ENCODE measurements at places on chromosomes 2 and 18.

DNA sequence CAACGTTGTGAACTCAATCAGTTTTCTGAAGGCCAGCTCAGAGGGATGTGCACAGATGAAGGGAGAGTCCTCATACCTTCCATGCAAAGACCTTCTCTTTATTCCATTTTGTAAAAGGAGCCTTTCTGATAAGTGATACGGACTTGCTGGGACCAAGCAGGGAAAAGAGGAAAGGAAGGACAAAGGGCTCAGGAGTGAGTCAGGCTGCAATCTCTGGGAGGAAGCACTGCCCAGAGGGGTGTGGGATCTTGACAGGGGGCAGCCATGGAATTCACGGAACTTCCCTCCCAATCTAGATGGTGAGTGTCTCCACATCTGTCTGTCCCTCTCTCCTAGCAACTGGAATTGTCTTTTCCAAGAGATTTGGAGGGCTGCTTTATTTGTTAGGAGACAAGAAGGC is 281.4 kb upstream of the CELF4 start:
- DNase-seq, result no peak

- DNase-seq, result peak; percentile 87
Measured at GRCh38 chr2:85649201-85650190, 18.5 kb downstream of the SFTPB start.

DNA sequence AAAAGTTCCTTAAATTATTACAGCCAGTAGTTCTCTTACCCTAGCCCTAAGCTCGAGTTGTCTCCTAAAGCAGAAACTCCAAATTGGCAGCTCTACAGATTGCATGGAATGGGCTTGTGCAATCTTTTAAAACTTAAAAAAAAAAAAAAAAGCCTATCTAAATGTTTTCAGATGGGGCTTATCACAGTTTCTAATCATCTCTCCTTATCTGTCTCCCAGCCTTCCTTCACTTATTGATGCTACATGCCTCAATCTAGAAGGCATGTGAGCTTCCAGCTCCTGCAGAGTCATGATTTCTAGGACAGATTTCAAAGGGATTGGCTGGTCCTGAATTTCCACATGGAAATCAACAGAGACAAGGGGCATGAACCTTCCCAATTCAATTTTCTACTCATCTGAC is 33.1 kb upstream of the PELI1 start:
- no peak for DNase-seq

DNA sequence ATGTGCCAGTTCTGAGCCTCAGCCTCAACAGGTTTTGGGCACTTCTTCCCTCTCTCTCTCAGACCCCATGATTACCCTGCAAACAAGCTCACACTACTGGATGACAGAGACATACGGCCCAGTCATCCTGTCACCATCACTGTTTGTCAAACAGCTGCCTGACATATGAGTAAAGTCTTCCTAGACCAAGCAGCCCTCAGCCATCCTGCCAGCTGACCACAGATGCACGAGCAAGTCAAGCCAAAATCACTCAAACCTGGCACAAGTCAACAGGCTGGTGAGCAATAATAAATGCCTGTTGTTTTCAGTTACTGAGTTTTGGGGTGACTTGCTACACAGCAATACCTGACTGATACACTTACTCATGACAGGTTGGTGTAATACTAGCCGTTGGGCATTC is 75.5 kb upstream of the KLF7 start:
- DNase-seq, result peak; percentile 82

DNA sequence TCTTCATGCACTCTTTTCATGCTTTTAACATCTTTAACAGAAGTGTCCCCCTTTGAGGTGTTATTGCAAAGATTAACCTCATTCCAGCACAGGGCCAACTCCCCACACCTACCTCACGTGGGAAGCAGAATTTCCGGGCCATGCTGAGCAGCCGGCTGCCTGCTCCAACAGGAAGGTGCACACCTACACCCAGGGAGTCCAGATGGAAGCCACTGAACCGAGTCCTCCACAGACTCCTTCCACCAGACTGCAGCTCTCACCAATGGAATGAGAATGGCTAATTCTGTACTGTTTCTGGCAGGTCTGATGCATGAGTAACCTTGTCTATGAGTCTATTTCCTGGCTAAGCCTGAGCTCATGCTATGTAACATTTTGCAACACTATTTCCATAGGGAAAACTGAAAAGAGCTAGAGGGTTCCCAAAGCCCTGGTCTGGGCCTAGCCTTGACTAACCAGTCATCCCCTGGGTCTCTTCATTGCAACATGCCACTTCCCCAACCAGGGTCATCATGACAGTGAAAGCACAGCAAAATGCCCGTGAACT is 11.0 kb downstream of the ERFE start:
- DNase-seq, result peak; percentile 99

DNA sequence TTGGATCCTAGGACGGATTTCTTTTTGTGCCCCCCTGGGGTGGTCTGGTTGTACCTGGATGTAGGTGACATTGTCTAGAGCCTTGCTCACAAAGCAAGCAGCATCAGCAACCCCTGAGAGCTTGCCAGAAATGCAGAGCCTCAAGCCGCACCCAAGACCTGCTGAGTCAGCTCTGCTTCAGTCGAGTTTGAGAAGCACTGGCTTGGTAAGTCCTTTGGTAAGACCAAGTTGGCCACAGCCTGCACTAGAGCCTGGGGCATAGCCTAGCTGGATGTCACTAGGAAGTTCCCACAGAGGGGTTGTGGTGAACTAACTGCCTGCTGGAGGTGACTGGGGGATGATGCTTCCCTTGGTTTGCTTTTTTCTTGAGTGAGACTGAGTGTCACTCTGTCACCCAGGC is 6.2 kb downstream of the ABCG5 start:
- no peak for DNase-seq

GRCh38 chr2:178722296-178722695 is 84.9 kb downstream of the TTN start:
- no peak for DNase-seq

DNA sequence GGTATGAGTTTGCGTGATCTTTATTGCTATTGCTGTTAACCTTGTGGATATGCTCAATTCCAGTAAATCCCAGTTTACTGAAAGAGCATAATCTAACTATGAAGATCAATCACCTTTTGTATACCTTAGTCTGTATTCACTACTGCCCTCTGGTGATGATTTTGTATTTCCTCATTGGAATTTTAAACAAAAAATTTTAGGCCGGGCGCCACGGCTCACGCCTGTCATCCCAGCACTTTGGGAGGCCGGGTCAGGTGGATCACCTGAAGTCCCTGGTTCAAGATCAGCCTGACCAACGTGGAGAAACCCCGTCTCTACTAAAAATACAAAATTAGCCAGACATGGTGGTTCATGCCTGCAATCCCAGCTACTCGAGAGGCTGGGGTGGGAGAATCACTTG is 5.1 kb downstream of the COMMD1 start:
- DNase-seq, result no peak

DNA sequence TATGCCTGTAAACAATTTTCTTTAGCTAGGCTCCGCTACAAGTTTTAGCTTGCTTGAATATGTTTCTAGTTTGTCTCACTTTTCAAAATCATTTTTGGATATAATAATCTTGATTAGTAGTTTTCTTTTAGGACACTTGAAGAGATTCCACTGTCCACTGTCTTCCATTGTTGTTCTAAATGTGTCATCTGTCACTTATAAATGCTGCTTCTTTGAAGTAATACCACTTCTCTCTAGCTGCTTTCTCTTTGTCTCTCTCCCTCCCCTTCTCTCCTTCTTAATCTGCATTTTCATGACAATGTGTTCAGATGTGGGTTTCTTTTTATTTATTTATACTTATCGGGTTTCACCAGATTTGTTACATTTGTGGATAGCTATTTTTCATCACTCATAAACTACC is 73.7 kb upstream of the DPP10 start:
- no peak for DNase-seq

- DNase-seq, result no peak
Measured at GRCh38 chr2:71685073-71685848, 231.9 kb downstream of the DYSF start.

DNA sequence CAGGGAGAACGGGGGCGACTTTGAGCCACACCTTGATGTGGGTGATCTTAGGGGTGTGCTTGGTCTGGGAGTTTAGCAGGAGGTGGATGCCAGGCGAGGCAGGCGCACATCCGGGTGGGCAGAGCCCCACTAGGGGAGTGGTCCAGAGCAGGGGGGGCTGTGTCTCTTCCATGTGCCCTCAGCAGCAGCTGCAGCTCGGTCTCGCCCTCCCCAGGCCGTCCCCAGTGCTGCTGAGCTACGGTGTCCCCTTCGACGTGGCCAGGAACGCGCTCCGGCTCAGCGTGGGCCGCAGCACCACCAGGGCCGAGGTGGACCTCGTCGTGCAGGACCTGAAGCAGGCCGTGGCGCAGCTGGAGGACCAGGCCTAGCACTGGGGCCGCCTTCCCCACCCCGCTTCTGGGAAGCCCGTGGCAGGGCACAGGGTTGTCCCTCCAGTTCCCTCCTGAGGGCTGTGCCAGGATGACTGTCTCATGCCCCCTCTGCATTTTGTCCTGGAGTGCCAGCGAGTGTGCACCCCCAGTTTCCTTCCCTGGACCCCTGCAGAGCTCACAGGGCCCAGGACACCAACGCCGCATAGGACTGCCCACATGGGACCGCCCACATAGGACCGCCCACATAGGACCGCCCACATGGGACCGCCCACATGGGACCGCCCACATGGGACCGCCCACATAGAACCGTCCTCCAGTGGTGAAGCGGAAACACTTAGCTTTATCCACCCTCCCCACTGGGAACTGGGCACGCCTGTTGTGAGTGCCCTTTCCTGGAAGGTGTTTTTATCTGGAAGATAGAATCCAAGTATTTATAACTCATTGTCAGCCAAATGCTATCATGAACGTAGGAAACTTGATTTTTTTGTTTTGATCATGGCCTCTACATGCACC is 1.9 kb upstream of the ESPNL start:
- peak; percentile 52 for DNase-seq

GRCh38 chr2:179336782-179337534 is 72.3 kb upstream of the SESTD1 start:
- DNase-seq, result peak; percentile 66

DNA sequence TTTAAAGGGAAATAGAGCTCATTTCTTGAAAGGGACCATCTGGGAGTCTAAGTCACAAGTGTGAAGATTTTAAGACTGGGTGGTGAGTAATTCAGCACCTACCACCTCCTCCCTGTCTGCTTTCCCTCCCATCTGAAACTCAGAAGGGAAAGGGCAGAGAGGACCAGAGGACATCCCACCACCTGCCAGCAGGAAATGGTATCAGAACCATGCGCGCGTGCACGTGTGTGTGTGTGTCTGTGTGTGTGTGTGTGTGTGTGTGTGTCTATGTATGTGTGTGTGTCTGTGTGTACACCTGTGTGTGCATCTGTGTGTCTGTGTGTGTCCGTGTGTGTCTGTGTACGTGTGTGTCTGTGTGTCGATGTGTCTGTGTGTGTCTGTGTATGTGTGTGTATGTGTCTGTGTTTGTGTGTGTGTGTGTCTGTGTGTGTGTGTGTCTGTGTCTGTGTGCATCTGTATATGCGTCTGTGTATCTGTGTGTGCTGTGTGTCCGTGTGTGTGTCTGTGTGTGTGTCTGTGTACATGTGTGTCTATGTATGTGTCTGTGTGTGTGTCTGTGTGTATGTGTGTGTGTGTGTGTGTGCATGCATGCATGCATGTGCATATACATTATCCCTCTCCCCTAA is 76.8 kb downstream of the ZFP36L2 start:
- no peak for DNase-seq

DNA sequence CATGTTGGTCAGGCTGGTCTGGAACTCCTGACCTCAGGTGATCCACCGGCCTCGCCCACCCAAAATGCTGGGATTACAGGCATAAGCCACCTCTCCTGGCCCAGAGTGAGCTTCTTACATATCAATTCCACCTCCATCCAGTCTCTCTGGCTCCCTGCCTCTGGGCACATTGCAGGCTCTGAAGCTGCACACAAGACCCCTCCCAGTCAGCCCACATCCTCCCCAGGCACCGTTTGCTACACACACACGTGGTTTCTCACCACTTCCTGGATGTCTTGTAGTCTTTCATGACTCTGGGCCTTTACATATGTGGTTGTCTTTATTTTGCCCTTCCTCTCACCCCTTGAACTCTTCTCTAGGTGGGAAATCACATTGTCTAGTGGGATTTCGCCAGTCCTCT is 64.0 kb upstream of the CABLES1 start:
- peak; percentile 22 for DNase-seq

- DNase-seq, result peak; percentile 8
Measured at GRCh38 chr2:8794923-8795825, 42.2 kb downstream of the KIDINS220 start.

DNA sequence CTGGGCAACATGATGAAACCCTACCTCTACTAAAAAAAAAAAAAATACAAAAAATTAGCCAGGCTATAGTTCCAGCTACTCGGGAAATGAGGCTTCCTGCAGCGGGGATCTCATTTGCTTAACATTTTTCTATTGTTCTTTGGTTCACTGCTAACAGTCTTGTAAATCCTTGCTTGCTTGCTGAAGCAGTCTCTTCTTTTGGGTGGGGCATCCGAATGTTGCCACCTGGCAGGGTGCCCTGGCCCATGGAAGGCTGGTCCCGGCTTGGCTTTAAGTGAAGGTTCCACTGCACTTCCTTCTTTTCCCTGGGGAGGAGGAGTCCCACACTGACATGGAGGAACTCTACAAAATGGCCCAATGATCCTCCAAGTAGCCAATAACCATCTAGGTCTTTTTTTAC is 6.0 kb upstream of the ANKRD29 start:
- DNase-seq, result no peak

- DNase-seq, result no peak
Measured at GRCh38 chr2:232623768-232624765, 9.3 kb upstream of the EFHD1 start.

DNA sequence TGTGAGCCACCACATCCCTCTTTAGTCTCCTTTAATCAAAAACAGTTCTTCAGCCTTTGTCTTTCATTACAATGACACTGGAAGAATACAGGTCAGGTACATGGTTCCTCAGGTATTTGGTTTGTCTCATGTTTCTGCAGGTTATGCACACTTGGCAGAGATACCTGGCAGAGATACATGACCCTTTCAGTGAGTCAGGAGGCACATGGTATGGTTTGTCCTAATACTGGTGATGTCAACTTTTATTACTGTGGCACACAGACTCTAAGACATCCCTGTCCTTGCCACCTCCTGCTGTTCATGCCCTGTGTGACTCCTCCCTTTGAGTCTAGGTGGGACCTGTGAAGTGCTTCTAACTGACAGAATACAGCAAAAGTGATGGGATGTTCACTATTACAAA is 58.4 kb downstream of the SPIRE1 start:
- no peak for DNase-seq

GRCh38 chr2:66443979-66444861 is 9.3 kb downstream of the MEIS1 start:
- DNase-seq, result peak; percentile 59

- no peak for DNase-seq
Measured at GRCh38 chr2:57725337-57725947, 321.2 kb upstream of the VRK2 start.

DNA sequence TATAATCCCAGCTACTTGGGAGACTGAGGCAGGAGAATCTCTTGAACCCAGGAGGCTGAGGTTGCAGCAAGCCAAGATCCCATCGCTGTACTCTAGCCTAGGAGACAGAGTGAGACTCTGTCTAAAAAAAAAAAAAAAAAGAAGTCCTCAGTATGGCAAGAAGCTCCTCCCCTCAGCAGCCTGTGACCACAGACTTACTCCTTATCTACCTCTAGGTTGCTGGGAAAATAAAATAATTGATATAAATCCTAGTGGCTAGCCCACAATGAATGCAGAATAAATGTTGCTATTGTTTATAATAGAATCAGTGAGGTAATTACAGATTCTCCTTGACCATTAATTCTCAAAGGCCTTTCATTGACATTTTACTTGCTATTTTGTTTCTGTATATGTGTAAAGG is 70.6 kb downstream of the IRS1 start:
- no peak for DNase-seq

- DNase-seq, result peak; percentile 43
Measured at GRCh38 chr2:24920098-24920808, at the start of gene ADCY3. Gene ADCY3 (minus strand): TSS chr2:24920237. CDS start chr2:24918987, 1,250 bp downstream.
